Stimulated activated CD8-positive, alpha-beta memory T cell treated with anti-CD3 and anti-CD28 coated beads, Interleukin-7, amount 100 ng/mL, for 1 hour (primary cell): ENCODE measurements at places on chromosomes 4 and X.

DNA sequence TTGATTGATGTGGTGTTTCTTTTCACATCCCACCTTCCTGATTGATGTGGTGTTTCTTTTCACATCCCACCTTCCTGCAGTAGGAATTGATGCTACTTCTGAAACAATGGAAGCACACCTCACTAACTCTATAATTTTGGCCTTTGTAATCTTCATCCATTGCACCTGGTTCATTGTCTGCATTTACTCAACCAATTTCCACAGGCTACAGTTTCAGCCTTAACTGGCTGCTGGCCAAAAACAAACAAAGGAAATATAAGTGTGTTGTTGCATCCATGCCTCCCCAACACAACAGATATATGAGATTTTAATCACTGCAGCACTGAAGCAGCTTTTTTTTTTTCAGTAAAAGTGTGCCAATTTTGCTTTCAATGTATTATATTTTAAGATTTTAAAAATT, 867.6 kb upstream of the PCDH7 start:
- DNase-seq, result no peak

- no peak for DNase-seq
Observed at GRCh38 chr4:55553441-55554201, 6.9 kb upstream of the CLOCK start.

DNA sequence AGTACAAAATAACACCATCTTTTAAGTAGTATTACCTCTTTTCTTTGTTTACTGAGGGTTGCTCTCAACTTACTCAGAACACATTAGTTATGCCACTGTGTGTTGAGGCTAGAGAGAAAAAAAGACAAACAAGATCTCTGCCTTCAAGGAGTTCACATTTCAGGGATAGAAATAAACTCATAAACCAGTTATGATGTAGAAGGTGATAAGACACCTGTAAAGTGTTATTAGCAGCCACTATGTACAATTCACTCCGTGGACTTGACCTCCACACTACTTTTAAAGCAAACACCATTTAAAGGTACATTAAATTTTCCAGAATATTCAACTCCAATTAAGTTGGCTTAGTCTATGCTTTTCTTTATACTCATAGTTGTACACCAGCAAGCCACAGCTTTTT, 278.0 kb downstream of the PDGFC start:
- no peak for DNase-seq

GRCh38 chr4:123976285-123976684, 579.7 kb downstream of the SPRY1 start:
- no peak for DNase-seq

DNA sequence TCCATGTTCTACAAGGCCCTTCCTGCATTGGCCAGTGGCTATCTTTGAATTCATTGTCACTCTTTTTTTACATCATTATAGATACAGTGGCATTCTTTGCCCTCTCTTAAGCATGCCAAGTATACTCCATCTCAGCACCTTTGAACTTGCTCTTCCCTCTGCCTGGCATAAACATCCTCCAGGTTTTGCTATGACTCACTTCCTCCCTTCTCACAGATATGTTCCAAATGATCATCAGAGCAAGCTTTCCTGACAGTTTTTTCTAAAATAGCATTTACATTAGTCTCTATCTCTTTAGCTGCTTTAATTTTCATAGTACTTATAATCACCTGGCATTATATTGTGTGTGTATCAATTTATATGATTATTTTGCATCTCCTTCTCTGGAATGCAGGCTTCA, 553.3 kb upstream of the MAGEB2 start:
- DNase-seq, result no peak
